Stimulated activated CD4-positive, alpha-beta T cell treated with anti-CD3 and anti-CD28 coated beads, Interleukin-1b, Interleukin-23, amount 100 ng/mL, for 1 hour (primary cell): ENCODE measurements at places on chromosomes 3 and 15.

- DNase-seq = no peak
Observed at GRCh38 chr15:96053781-96054428, 276.6 kb upstream of the NR2F2 start.

DNA sequence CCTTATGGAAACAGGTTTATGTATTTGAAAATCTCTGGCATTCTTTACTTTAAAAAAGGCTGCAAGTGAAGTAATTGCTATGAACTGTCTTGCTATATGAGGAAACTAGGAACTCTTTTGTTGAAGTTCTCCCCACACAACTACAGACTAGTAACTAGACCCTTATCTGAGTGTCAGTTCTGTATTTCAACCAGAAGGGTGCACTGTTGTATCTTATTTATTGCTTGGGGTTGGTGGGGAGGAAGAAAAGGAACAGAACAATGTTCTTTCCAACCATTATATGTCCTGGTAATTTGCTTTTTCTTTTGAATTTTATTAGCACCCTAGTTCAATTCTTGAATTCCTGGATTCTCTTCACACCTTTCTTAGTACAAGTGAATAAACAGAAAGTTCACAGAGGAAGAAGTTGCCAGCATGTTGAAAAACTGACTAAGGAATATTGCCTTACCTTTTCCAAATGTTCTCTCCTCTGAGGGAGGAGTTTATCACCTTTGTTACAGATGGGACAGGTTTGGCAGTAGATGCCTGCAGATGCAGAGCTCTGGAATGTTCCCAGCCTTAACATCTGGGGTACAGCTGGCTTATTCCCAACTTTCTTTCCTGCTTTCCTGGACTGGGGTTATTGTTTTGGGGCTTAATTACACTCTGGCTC lies 162.4 kb upstream of the CFAP20DC start:
- no peak for DNase-seq

GRCh38 chr3:81470524-81471278 lies 290.7 kb downstream of the GBE1 start:
- DNase-seq = no peak

- DNase-seq = no peak
Observed at GRCh38 chr3:142962520-142963233, 797 bp downstream of the PAQR9 start.

GRCh38 chr15:65338823-65339222 lies 34.3 kb downstream of the RNU5B-1 start:
- no peak for DNase-seq

DNA sequence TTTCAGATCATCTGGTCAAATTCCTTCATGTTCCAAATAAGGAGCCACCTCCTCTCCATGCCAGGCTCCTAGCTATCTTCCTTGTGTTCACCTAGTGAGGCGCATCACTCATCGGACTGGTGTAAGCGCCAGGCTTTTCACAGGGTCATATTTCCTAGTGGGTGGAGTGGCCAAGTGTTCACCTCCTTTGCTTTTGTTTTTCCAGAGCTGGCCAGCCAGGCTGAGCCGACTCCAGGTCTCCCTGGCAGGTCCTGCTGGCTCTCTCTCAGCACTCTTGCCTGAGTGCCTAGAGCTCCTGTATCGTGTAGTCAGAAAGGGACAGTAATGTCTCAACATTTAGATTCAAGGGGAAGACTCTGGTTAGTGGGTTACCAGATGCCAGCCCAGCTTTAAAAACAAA lies 31.0 kb downstream of the HEG1 start:
- no peak for DNase-seq

DNA sequence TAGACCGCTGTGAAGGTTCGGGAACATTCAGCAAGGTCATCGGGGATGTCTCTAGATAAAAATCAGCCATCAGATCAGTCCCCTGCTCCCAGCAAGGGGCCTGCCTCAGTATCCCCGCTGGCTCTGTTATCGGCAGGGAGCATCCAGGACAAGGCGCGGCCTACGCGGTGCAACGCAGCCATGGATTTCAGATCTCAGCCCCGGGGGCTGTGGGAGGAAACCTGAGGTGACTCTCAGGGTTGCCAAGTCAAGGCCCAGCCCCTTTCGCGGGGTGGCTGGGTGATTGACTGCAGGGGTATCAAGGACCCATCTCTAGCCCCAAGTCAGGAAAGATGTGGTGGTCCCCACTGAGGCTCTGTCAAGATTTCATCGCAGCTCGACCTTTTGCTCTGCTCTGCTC lies 23.1 kb upstream of the CD47 start:
- no peak for DNase-seq

- no peak for DNase-seq
Observed at GRCh38 chr3:154973851-154974250, 106.3 kb upstream of the MME start.

GRCh38 chr15:31102039-31102321 lies 455 bp upstream of the TRPM1 start:
- DNase-seq = no peak

DNA sequence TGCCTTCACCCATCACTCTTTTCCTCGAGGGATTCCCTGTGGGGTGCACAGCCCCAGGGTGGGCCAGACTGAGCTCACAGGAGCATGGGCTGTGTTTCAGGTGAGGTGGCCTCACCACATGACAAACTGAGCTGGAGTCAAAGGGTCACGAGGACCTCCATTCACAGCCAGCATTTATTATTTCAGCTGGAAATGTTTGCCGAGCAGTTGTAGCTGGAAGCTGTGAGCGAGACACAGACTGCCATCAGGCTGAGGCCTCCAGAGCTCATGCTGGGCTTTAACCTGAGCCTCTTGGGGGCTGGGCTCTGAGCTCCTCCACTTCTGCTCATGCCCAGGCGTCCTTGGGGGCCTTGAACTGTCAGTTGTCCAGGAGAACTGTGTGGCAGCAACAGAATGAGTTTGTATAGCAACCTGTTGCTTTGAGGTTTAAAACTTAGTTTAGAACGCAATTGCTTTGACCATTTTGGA lies 57.5 kb downstream of the FLNB start:
- no peak for DNase-seq

DNA sequence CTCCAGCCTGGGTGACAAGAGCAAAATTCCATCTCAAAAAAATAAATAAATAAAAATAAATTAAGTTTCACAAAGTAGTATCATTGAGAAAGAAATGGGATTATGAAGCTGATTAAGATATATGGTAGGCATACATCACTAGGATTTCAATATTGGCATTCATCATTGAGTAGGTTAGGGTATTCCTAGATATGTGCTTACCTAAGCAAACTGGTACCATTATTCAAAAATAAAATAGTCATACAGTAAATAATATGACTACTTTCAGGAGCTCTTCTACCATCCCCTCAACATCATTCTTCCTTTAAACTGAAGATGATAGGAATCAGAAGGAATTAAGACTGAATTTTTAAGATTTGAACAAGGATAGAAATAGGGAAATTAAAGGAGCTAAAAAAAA lies 66.6 kb downstream of the FRMD5 start:
- DNase-seq = no peak

DNA sequence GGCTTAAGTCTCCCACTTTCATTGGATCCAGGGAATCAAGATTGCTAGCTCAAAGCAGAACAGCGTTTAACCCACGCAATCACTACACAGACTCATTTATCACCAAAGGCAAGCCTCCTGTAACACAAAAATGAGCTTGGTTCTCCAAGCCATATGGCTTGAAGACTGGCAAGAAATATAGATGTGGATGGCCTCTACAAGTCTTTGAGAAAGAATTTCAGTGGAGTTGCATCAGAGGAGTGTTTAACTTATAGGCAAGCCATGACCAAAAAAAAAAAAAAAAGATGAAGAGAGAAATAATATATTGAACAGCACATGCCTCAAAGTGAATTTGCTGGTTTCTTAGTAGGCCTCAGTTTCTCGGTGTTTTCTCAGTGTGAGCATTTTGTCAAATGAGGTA lies 27.3 kb downstream of the PDZRN3 start:
- no peak for DNase-seq

GRCh38 chr15:77475001-77475400 lies 54.3 kb downstream of the HMG20A start:
- no peak for DNase-seq

GRCh38 chr15:23503980-23504379 lies 56.9 kb upstream of the GOLGA6L2 start:
- DNase-seq = no peak

DNA sequence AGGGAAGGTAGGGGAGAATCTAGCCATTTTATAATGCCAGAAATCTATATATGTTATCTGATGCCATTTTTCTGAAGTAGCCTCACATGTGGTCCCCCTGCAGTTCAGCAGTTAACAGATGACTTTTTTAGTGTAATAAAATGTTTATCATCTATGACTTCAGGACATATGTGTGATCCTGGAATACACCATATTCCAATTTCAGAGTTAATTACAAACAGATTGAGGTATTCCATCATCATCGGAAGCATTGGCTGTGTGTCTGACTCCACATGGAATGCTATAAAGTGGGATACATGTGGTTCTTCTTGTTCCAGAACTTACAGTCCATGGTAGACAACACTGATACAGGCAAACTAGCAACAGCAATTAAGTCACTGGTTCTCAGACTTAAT lies 45.9 kb upstream of the LIMD1 start:
- DNase-seq = no peak

DNA sequence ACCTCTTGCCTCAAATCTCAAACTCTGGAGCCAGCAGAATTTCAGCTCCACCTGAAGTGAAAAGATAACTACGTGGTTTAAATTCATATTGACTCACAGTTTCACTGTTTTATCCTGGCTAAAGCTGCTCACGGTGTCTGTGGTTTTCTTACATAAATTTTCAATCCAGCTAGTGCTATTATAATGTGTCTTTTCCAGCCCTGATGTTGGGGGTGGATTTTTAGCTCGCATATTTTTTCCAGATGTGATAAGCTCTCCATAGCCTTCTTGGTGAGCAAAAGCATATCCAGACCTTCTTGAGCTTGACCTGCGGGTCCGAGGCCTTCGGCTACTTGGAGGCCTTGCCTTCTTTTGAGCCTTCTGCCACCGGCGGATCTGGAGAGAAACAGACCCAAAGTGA lies 239.3 kb downstream of the DTWD1 start:
- DNase-seq = no peak

- DNase-seq = no peak
Observed at GRCh38 chr3:132396255-132396654, 21.0 kb upstream of the DNAJC13 start.

- DNase-seq = no peak
Observed at GRCh38 chr3:173865900-173866498, 468.5 kb downstream of the NLGN1 start.

GRCh38 chr3:184954251-184954650 lies 142.3 kb downstream of the VPS8 start:
- DNase-seq = no peak

DNA sequence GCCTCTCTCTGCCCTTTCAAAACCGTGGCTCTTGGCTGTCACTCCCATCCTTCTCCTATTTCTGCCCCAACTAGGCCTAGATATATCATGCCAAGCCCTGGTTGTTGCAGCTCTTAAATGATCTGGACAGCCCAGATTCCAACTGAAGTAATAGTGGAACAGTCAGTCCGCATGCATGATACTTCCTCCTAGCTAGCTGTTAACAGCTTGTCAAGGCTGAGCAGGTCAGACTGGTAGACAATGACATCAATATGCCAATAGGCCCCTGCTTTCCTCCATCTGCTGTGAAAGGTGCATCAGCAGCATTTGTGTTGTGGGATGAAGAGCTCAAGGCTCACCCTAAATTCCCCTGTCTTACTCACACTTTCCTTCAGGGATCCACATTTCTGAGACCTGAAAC lies 527.7 kb upstream of the TGFBR2 start:
- no peak for DNase-seq

DNA sequence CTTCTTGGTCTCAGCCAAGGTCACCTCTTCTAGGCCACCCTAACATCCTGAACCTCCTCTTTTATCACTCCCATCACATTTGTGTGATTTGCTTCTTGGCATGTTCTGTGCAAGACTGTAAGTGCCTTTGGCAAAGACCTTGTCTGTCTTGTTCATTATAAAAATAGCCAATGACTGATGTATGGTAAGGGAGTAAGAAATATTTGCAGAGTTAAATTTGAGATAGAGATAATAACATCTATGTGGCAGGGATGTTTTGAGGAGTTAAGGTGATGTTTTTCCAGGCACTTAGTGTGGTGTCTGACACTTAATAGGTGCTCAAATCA lies 202.3 kb downstream of the CADPS start:
- no peak for DNase-seq

DNA sequence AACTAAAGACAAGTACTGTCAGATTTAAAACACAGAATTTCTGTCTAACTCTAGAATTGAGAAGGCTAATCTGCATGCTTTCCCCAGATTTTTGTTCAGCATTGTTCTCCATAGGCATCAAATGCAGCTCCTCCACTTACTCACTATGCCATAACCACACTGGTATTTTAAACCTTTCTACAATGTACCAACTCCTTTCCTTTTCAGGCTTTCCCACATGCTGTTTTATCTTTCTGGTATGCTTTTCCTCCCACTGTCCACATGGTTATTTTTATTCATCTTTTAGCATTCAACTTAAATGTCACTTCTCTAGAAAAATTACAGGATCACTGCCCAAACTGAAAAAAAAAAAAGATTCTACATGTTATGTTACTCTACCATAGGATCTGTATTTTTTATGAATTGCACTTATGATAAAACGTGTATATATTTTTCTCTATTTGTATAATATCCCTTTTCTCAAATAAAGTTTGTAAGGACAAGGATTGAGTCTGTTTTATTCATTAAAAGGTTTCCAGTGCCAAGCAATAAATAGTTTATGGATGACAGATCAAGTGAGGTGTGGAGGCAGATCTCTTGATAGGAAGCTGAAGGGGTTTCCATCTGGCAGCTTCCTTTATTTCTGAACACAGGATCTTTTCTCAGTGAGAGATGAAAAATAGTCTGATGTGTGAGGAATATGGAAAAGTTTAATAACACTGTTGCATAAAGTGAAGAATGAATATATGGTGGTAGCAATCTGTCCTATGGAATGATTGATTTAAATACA lies 1064.5 kb downstream of the ZPLD1 start:
- no peak for DNase-seq

DNA sequence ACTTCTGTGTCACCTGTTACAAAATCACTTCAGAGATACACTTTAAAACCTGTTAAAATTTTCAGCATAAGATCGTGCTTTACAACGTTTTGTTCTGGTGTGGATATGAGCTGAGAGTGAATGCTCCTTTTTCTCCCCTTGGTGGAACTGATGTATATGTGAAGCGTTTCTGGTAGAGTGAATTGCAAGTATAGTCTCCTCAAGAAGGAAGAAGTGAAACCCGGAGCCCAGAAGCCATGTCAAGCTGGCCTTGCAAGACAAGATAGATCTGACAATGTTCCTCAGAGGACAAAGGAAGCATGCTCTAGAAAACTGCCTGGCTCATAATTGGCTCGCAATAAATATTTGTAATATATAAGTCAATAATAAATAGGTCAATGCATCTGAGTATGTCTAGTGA lies 23.6 kb downstream of the SERPINI2 start:
- no peak for DNase-seq

DNA sequence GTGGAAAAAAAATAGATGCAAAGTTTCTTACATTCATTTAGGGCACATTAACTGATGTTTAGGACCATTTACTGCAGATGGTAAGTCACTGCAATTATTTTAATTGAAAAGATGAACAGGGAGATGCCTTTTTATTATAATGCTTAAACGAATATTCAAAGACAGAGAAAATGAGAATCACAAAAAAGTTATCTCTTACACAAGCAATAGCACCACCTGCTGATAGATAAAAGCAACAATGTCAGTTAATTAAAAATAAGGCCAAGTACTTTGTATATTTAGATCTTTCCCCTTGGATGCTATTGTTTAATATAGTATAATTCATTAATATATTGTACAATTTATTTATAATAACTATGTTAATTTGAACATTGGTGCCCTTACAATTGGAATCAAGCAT lies 55.9 kb downstream of the IFT80 start:
- DNase-seq = no peak

GRCh38 chr3:136311968-136312367 lies 61.8 kb downstream of the PCCB start:
- no peak for DNase-seq

GRCh38 chr3:85068911-85069310 lies 110.1 kb downstream of the CADM2 start:
- no peak for DNase-seq
